Uterus (tissue), 4 donors: ENCODE measurements at places on chromosomes 3 and 15.

GRCh38 chr3:96960661-96961330 lies 146.4 kb downstream of the EPHA6 start:
- DNase-seq, result no peak

DNA sequence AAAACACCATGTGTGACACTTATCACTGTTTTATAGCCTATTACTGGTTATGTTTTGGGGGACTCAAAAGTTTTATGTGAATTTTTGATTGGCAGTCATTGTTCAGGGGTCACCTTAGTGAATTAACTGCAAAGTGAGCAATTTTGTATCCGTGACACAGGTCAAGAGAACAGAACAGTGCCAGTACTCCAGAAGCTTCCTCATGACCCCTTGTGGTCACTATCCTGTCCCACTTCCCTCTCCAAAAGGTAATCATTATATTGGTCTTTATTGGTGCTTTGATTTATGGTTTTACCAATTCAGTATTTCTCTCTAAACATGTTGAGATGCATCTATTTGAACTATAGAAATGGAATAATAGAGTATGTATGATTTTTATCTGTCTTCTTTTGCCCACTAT lies 107.1 kb downstream of the STT3B start:
- no peak for DNase-seq

DNA sequence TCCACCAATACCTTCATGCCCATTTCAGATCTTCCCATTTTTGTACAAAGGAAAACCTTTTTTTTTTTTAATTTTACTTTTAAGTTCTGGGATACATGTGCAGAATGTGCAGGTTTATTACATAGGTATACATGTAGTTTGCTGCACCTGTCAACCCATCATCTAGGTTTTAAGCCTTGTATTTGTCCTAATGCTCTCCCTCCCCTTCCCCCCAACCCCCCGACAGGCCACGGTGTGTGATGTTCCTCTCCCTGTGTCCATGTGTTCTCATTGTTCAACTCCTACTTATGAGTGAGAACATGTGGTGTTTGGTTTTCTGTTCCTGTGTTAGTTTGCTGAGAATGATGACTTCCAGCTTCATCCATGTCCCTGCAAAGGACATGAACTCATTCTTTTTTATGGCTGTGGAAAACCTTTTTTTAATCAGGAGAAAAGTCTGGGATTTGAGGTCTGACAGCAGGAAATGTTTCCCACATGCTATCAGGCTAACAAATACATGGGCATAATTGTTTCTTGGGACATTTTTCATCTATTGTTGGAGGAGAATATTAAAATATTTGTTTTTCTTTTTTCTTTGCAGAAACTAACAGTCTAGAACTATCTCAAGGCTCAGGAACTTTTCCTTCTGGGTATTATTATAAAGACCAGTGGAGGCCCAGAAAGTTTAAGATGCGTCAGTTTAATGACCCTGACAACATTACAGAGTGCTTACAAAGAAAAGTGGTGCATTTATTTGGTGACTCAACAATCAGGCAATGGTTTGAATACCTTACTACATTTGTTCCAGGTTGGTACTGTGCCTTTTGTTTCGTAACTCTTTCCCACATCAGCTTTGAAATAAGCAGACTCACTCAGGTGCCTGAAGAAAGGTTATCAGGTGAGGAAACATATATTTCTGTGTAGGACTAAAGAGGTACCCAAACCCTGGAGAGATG lies 32.8 kb upstream of the NFKBIZ start:
- peak; percentile 49 for DNase-seq

DNA sequence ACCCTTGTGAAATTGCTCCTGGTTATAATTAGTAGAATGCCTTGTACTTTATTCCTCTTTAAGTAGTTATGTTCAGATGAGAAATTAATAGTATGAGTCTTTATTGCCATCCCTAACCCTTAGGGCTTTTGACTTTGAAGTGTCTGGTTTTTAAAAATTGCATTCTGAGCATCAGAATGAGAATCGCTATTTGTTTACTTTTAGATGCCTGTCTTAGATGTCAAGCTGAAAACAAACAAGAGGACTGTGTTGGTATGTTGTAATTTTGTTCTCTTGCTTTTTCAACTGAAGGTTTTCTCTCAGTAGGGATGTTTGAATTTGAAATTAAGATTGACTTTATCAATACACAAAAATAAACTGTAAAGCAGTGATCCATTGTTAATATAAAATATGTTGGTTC lies 5.2 kb downstream of the RNF7 start:
- DNase-seq, result no peak

DNA sequence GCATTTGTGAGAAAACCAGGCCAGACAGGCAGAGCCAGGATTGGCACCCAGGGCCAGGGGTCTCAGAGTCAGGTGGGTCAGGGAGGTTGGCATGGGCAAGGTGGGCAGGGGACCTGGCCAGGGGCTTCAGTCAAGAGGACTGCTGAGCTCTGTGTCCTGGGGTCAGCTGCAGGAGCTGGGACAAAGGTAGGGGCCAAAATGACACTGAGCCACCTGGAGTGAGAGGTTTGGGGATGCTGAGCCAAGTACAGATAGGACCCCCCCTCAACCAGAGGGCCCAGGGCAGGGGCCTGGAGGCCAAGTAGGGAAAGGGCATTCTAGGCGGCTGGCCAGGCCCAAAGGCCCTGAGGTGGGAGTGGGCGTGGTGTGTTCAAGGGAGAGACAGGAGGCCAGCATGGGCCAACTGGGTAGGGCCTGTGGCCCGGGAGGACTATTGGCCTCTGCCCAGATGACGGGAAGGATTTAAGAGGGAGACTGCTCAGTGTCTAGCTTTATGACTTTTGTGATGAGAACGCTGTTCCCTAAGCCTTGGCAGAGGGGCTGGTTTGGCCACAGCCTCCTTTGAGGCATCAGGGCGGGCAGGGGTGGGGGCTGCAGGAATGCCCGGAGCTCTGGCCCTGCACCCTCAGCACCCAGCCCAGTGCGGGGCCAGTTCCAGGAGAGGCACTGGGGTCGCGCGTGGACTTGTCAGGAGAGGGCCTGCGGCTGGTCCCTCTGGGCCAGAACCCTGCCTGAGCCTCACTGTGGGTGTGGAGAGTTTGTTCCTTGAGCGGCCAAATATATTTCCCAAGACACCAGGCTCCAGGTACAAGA lies 3.1 kb downstream of the CFAP100 start:
- DNase-seq, result no peak

- no peak for DNase-seq
Measured at GRCh38 chr3:76859596-76859995, 180.3 kb upstream of the ROBO2 start.

- no peak for DNase-seq
Measured at GRCh38 chr15:26841514-26841913, 25.3 kb upstream of the GABRA5 start.

- DNase-seq, result no peak
Measured at GRCh38 chr3:138180375-138181029, 5.8 kb upstream of the DBR1 start.

DNA sequence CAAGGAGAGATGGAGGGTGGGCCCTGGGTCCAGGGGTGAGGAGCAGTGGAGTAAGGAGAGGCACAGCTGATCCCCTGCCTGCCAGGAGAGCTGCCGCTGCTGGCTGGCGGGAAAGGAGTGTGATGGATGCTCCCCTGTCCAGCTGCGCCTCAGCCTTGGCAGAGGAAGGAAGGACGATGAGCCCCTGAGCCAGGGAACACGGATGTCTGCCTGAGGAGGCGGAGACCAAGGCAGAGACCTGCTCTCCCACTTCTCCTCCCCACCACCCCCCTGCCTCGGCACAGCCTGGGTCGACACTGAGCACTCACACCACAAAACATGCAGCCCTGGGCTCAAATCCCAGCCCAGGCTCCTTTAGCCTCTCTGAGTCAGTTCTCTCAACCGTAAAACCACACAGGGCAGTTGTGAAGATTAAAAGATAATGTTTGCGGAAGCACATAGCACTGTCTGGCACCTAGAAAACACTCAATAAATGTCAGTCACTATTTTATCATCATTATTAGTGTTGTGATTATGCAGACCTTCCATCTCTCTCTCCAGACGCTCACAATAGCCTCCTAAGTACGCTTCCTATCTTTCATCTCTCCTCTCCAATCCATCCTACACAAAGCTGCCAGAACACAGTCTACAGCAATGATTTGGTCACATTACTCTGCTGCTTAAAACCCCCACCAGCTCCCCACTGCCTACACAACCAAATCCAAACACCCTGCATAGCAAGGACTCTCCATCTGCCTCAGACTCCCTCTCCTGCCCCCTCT lies 52.2 kb downstream of the SEMA5B start:
- peak; percentile 86 for DNase-seq

- no peak for DNase-seq
Measured at GRCh38 chr3:139827833-139828232, 107.2 kb upstream of the CLSTN2 start.

DNA sequence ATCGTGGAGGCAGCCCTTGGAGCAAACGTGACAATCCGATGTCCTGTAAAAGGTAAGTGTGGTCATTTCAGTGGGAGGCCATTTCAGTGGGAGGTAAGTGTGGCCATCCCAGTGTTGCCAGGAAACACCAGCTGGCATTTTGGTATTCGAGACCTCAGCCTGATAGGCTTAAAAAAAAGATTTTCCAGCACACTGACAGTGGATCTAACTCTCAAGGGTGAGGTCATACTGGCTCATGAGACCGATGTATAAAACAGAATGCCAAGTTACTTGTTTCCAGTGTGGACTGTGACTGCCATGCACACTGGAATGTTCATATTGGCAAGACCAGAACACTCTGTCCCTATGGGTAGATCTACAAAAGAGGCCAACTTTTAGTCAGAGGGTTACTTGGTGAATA lies 244.4 kb upstream of the GOLGA6L4 start:
- no peak for DNase-seq

GRCh38 chr3:38713121-38713520 lies 63.6 kb upstream of the SCN5A start:
- DNase-seq, result no peak

GRCh38 chr3:89923921-89924610 lies 816.6 kb downstream of the EPHA3 start:
- no peak for DNase-seq

- no peak for DNase-seq
Measured at GRCh38 chr3:13770170-13771169, 109.4 kb downstream of the WNT7A start.

DNA sequence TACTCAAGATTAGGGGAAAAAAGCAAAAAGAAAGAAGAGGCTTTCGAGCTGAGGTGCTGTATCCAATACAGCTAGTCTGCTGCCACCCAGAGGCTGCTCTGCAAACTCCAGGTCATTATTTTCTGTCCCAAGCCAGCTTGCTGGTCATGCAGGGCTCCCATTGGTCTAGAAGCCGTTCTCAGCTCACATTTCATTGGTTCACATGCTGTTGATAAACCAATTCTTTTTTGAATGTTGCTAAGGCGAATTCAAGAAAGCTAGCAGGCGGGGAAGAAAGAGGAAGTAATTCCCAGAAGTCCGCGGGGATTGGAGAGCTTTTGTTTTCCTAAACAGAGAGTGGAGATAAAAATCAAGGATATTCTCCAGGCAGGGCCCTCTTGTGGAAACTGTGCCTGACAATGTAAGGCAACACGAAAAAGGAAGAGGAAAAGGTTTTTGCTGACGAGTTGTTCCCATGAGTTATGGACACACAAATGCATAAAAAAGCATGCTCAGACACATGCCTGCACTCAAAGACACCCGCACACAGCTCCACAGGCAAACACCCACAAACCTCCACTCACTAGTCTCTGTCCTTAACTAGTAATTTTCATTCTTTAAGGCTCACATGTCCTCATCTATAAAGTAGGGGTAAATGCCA lies 33.4 kb downstream of the FSTL1 start:
- DNase-seq, result peak; percentile 88

GRCh38 chr3:116306720-116307119 lies 138.6 kb downstream of the LSAMP start:
- no peak for DNase-seq

DNA sequence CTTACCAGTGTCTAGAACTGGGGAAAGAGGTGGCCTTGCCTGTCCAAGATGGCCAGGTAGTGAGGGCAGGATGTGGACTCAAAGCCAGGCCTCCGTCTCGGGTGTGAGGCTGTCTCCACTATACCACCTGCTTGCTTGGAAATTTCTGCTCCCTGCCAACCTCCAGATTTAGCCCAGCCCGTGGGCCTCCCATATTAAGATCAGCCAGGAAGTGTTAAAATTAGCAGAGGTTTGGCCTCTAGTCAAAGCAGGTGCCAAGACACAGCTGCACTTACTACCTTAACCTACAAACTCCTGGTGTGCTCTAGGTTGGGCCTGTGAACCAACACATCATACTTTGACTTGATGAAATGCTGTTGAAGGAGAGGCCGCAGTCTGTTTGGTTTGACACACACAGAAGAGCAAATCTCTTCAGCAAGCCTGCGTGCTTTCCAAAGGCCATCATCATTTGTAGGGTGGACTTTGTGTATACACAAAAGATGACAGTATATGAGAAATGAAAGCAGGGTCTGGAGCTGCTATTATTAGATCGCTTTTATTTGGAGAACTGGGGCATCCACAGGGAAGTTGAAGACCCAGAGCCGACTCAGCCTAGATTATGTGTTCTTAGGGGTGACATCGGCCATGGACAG lies 206.5 kb downstream of the XXYLT1 start:
- no peak for DNase-seq

- DNase-seq, result no peak
Measured at GRCh38 chr3:114451561-114452018, 157.8 kb downstream of the TIGIT start.

- no peak for DNase-seq
Measured at GRCh38 chr3:184710870-184711492, 883 bp downstream of the MAGEF1 start.

DNA sequence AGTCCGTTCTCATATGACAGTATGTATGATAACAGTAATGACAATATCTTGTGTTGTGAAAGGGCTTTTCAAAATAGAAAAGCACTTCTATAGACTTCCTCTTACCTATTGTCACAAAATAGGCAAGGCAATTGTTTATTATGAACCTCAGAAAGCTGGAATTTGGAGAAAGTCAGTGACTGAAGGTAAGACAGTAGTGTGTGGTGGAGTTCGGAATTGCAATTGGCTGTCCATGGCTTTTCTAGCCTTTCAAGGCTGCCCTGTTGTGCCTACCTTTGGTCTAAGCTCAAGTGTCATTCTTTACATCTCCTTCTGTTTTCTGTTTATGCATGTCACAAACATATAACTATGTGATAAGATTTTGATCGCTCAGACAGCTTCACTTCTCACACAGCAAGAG lies 219.3 kb upstream of the NR2E3 start:
- no peak for DNase-seq

DNA sequence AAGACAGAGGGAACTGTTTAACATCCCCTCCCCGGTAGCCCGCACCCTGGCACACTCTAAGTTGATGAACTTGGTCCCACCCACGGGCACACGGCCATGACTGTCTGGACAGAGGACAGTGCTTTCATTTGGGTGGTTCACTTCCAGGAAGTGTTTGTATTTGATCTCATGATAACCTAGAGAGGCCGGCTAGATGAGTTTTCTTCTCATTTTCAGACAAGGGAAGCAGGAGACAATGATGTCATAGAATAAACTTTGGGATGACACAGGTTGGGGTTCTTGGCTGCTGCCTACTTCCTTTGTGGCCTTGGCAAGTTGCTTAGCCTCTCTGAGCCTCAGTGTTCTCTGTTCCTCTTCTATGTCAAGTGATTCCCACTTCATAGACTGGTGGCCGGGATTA lies 16.1 kb upstream of the LYSMD4 start:
- DNase-seq, result no peak

- DNase-seq, result no peak
Measured at GRCh38 chr3:19399356-19399755, 251.0 kb downstream of the KCNH8 start.
